ENCODE measurements at places on chromosomes 7 and 10.

- DNase-seq, result no peak
Observed at GRCh38 chr7:84123965-84124547, 70.5 kb downstream of the SEMA3A start.

DNA sequence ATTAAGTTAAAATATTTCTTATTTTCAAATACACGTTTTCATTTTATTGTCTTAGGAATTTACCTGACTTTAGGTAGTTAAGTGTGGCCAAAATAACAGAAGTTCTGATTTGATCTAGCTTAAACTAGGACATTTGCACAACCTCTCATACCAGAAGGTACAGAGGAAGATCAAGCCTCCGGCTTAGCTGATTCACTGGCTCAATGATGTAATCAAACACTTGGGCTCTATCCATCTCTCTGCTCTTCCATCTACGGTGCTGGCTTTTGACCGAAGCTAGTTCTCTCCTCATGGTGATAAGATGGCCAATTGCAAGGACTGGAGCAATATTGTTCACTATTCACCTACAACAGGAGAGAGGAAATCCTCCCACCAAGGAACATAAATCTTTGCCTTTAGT lies 12.2 kb upstream of the HYCC1 start:
- no peak for DNase-seq

GRCh38 chr7:66921396-66921917 lies 432 bp downstream of the TMEM248 start:
- peak; percentile 13 for DNase-seq

DNA sequence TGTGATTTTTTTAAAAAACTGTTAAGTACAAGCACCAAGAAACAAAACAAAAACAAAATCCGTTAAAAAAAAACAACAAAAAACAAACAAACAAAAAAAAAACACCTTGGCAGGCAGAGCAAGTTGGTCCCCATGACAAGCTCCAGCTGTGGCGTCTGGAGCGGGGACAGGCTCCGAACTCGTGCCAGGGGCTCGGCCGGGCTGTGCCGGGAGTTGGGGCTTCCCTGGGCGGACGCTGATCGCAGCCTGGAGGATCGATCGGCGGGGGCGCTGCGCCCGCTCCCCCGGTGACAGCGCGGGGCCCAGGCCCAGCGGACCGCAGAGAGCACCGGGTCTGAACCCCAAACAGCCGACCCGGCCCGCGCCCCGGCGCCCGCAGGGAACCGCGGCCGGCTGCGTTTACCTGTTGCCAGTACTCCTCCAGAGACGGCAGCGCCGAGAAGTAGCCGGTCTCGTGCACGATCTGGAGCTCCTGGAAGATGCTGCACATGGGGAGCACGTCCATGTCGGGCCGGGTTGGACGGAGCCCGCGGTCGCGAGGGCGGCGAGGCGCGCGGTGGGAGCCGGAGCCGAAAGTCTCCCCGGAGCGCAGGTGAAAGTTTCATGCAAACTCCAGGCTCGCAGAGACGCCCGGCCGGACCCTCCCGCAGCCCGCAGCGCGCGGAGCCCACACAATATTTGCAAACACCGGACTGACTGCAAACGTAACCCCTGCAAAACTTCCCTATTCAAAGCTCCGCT lies at the start of gene KLF6:
Gene KLF6 (minus strand): TSS at position 700 of the 741 bp plus-strand sequence. CDS start 195 bp downstream, at position 505.
- DNase-seq, result peak; percentile 51

- peak; percentile 19 for DNase-seq
Observed at GRCh38 chr10:16521311-16522016, at the start of gene C1QL3. Gene C1QL3 (minus strand): TSS chr10:16521879. CDS start chr10:16521065, 814 bp downstream.

DNA sequence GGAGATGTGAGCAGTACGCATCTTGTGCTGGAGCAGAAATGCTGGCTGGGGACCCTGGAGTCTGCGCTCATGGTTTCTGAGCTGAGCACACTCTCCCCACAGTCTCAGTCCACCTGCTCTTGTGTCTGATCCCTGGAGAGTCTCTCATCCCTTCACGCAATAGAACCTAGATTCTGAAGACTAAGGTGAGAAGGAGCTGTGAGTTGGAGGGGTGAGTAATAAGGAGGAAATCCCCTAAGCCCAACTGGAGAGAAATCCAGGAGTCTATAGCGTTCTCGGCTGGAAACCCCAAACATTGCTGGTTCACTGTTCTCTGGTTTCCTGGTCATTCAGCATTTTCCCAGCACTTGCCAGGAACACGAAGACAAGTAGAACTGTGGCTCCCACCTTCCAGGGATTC lies 68.3 kb upstream of the SMNDC1 start:
- no peak for DNase-seq

GRCh38 chr7:771234-772004 lies 44.3 kb upstream of the PRKAR1B start:
- DNase-seq, result no peak

DNA sequence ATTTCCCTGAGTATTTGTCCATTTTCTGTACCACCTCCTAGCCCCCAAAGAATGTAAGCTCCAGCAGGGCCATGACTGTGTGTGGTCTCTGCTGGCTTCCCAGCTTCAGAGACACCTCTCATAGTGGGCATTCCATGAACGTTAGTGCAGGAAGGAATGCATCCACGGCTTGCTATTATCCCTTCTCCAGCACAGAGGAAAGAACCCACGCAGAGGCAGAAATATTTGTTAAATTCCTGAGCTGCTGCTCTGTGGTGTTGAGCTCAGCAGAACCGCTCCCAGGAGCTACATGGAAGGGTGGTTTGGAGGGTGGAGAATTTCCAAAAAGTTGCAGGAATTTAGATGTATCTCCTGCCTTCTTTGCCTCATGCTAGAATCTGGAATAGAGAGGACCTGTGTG lies 275.2 kb downstream of the POU6F2 start:
- DNase-seq, result no peak

DNA sequence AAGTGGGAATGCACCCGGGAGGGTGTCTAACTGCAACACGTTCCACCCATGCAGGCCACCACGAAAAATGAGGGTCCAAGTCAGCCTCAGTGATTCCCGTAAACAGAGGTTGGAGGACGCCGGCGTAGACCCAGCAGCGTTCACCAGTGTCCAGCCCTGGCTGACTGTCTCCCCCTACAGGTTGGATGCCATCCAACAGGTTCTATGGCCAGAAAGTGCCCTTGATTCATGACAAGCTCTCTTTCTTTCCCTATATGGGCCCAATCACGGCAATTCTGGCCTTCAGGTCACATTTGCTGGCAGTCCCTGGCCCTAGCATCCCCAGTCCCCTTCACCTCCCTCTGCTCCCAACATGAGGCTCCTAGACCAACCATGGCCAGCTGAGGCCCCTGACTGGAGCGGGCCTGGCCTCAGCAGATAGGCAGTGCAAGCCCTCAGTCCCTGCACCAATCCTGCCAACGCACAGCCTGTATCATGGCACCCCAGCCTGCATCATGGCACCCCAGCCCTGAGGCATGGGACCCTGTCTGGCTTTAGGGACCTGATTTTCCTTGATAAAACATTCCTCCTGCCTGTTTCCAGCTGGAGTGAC lies 227.4 kb downstream of the GRID1 start:
- peak; percentile 8 for DNase-seq

GRCh38 chr10:30028738-30029030 lies 30.7 kb downstream of the JCAD start:
- no peak for DNase-seq

DNA sequence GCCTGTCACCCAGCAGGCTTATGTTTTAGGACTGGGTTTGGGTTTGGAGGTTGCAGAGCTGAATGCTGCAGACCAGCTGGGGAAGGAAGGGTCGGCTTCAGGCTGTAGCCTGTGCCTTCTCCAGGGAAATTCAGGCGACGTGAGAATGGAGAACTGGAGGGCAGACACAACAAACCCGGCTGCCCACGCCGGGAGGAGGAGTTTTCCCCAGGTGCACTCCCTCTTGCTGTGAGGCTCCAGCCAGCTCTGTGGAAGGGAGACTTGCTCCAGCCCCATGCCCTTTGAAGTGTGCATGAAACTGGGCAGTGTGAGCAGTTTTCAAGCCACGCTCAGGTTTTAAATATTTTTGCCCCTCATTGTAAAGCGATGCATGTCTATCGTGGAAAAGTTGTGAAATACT lies 279.1 kb downstream of the CCSER2 start:
- no peak for DNase-seq

GRCh38 chr7:86667732-86668131 lies 24.0 kb downstream of the GRM3 start:
- DNase-seq, result no peak

DNA sequence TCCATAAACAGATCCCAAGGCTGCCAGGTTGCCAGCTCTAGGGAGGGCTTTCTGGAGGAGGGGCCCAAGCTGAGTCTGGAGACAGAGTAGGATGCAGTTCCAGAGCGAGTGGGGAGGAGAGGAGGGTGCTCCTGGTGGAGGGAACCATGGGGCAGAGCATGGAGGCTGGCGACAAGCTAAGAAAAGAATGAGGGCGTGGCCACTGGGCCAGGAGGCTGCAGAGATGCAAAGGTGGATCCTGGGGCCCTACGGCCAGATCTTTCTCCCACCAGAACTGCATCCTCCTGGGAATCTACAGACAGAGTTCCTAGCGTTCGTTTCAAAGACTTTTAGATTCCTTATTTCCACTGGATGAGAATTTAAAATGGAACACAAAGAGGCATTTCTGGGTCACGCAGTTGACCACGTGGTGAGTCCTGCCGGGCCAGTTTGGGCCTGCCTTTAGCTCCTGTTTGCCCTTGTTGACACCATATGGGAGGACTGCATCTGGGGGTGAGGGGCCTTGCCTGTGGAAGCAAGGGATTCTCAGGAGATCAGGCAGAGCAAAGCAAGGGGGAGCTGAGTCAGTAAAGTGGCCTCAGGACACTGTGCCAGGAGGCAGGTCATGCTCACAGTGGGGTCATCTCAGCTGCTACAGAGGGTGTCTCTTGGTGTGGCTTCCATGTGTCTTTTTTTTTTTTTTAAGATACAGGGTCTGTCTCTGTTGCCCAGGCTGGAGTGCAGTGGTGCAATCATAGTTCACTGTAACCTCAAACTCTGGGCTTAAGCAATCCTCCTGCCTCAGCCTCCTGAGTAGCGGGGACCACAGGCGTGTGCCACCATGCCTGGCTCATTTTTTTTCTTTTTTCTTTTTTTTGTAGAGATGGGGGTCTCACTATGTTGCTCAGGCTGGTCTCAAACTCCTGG lies 137.8 kb downstream of the SH3PXD2A start:
- no peak for DNase-seq

DNA sequence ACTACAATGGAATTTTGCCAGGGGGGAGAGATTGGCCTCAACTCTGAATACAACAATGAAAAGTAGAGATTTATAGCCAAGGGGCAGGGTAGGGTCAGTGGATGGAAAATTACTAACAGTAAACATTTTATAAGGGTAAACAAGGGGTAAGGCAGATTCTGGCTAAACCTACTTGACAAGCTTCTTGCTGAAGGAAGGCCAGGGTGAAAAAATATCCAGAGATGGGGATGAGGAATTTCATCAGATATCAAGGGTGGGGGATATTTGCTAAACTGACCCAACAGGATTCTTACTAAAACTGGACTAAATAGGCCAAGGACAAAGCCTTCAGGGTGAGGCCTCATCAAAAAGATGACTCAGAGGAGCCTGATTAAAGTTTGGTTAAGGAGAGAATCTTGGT lies 156.3 kb downstream of the RTKN2 start:
- no peak for DNase-seq

GRCh38 chr7:24812305-24812945 lies 55.2 kb upstream of the GSDME start:
- peak; percentile 36 for DNase-seq

DNA sequence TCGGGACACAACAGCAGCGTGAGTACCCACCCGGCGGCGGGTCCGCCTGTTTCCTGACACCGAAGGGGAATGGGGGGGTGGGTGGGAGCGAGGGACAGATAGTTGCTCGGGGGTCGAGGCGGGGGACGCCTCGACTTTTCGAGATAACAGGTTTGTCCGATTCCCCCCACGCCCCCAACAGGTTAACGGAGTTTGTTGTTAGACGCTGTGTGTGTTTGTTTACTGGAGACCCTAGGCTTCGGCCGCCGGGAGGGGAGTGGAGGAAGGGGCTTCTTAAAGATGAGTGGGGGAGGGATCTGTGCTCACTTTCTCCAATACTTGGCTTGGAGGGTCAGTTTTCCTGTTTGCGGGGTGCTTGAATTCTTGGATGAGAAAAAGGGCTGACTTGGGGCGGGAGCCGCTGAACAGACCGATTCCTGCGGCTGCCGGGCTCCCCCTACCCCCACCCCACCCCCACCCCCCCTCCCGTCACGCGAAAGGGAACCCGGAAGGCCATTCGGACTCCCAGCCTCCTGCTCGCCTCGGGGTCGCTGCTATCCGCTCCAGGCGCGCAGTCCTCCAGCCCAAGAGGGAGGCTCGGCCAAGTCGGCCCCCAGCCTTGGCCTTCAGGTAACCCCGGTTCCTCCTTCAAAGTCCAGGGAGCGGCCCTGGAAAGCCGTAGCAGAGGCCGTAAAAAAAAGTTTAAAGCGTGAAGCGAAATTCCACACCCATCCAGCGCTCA lies 1.0 kb downstream of the SORCS3 start:
- DNase-seq, result no peak

GRCh38 chr7:30561389-30561788 lies 33.3 kb upstream of the GARS1 start:
- no peak for DNase-seq

- DNase-seq, result no peak
Observed at GRCh38 chr10:21097926-21098355, 200.8 kb upstream of the NEBL start.

Measured in stimulated activated CD4-positive, alpha-beta T cell treated with anti-CD3 and anti-CD28 coated beads, Interleukin-4, amount 100 ng/mL, for 1 hour (primary cell).